ENCODE measurements at places on chromosomes 5 and 9. TPM values are rescaled to one million over a fixed set of nuclear protein-coding genes. Genes with fewer than 3 reads are reported as not detected.

GRCh38 chr9:35611230-35611797 lies 6.3 kb downstream of the TESK1 start:
- peak overlapping the region; percentile 74 for H3K4me3 ChIP-seq
- peaks cover 79% of the 10 kb centered on the region for H3K4me1 ChIP-seq
- no peaks in the 10 kb centered on the region for H3K27me3 ChIP-seq
- peak overlapping the region; percentile 61 for H3K27ac ChIP-seq
- DNase-seq, result peak; percentile 45

DNA sequence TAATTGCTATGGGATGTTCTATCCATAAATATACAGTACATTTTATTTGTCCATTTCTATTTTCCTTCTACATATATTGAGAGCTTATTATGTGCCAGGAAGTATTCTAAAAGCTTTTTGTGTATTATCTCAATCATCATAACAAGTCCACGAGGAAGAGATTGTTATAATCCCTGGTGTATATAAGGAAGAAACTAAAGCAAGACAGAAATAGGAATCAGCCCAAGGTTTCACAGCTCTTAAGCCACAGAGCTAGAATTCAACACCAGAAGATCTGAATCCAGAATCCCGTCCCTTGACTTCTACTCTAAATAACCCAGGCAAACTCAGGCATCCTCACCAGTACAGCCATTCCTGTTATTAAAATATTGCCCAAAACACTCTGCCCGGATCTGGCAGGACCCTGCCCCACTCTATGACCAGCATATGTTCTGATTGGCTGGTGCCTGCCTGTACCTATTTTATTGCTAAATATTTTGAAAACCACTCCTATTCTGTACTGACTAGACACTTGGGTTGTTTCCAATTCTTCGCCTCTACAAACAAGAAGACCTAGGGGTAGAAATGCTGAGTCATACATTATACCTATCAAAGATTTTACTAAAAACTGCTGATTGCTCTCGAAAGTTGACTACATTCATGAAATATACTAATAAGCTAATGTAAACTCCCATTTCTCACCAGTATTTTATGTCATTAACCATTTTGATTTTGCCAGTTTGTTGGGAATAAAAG lies 297.4 kb downstream of the ENC1 start:
- no peaks in the 10 kb centered on the region for H3K4me1 ChIP-seq
- no peaks in the 10 kb centered on the region for H3K36me3 ChIP-seq
- no peak overlapping the region for H3K4me3 ChIP-seq

UGT3A2 gene
- not detected for polyA plus RNA-seq

- H3K27me3 ChIP-seq, result peaks cover 45% of the 10 kb centered on the region
- peaks cover 11% of the 10 kb centered on the region for H3K4me1 ChIP-seq
- DNase-seq, result no peak
- H3K4me3 ChIP-seq, result no peak overlapping the region
- H3K27ac ChIP-seq, result no peak overlapping the region
These were observed 48.2 kb downstream of the TGFBI start for GRCh38 chr5:136076881-136077445.

DNA sequence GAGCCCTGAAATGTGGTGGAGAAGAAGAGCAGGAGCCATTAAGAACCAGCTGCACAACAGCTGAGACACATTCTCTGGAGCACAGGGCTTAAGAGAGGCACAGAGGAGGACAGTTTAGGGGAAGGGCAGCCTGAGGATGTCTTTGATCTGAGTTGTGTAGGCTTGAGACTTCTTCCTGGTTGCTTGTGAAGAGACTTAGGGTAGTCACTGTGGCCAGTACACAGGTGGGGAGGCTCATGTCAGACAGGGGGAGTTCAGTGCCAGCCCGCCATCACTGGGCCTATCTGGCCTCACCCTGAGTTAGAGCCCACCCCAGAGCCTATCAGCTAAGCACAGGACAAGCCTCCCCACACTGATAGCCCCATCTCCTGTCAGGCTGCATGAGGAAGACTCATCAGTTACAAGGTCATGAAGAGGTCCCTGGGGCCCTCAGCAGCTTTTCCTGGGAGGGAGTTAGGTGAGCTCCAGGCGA lies 19.8 kb downstream of the SLC22A4 start:
- DNase-seq, result no peak

- DNase-seq, result no peak
- no peaks in the 10 kb centered on the region for H3K4me1 ChIP-seq
- H3K4me3 ChIP-seq, result no peak overlapping the region
- no peaks in the 10 kb centered on the region for H3K27me3 ChIP-seq
- H3K27ac ChIP-seq, result no peak overlapping the region
These were observed 81.8 kb downstream of the NFIB start for GRCh38 chr9:14232111-14232510.

- no peaks in the 10 kb centered on the region for H3K36me3 ChIP-seq
- DNase-seq, result no peak
- no peak overlapping the region for H3K27ac ChIP-seq
- no peaks in the 10 kb centered on the region for H3K4me1 ChIP-seq
- H3K27me3 ChIP-seq, result peaks cover 9% of the 10 kb centered on the region
- no peak overlapping the region for H3K4me3 ChIP-seq
These were observed 123.2 kb downstream of the GRIA1 start for GRCh38 chr5:153613672-153614071.

GBGT1 gene
- 0.96 TPM for polyA plus RNA-seq

DNA sequence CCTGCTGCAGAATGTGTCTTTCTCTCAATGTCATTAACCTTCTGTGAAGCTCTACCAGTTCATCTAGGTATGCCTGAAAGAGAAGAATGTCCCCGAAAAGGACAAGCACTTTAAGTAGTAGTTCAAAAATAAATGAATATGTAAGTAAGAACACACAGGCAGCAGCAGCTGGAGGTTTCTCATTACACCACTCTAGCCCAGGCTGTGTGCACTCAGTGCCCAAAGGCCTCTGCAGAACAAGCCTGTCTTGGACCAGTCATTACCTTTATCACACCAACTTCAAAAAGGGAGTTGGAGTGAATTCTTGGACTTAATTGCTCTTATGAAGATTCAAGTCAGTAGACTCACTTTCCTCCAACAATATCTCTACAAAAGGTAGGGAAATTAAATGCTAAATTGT lies 268.8 kb downstream of the MLLT3 start:
- DNase-seq, result no peak
- no peaks in the 10 kb centered on the region for H3K27me3 ChIP-seq
- no peaks in the 10 kb centered on the region for H3K36me3 ChIP-seq
- no peak overlapping the region for H3K27ac ChIP-seq
- H3K4me1 ChIP-seq, result no peaks in the 10 kb centered on the region
- H3K4me3 ChIP-seq, result no peak overlapping the region

PCDHB3 gene
- not detected for polyA plus RNA-seq

MLANA gene
- not detected for polyA plus RNA-seq

DNA sequence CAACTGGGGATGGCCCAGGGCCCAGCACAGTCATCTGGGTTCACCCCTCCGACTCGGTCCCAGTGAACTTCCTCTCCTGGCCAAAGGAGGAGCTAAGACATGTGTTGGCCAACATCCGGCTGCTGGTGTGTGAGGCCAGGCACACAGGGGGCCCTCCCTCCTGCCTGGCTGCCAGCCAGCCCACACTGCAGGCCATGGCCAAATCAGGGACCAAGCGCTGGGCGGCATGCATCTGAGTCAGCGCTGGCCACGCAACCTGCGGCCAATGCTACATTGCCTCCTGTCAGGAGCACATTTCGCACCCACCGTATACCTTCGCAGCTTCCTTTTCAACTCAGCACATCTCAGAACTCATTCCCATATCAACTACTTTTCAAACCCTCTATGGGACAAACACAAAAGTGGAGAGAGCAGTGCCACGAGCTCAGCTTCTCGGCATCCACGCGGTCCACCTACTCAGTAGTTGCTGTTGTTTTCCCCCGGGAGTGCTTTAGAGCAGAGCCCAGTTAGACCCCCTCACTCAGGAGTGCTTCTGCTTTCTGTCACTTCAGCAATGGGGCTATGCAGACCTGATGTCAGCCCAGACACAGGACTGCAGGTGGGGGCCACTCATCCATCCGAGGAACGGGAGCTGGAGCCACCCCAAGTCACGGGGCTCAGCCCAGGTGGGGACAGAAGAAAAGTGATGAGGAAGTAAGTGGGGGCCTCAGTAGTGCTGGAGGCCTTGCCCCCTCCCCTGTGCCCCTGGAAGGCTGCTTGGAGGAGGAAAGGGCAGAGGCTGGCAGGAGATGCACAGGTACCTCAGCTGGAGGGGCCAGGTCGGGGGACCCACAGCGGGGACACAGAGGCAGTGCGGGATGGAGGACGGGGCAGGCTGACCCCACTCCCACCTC lies 13.9 kb downstream of the NINJ1 start:
- no peaks in the 10 kb centered on the region for H3K36me3 ChIP-seq
- peaks cover 23% of the 10 kb centered on the region for H3K4me1 ChIP-seq
- peak overlapping the region; percentile 88 for H3K4me3 ChIP-seq
- peak; percentile 66 for DNase-seq

- no peak overlapping the region for H3K4me3 ChIP-seq
- H3K27me3 ChIP-seq, result no peaks in the 10 kb centered on the region
- H3K36me3 ChIP-seq, result no peaks in the 10 kb centered on the region
- H3K27ac ChIP-seq, result no peak overlapping the region
- DNase-seq, result no peak
These were observed 20.7 kb downstream of the ITGA1 start for GRCh38 chr5:52808316-52808901.

GRCh38 chr9:101408374-101409078 lies 9.9 kb downstream of the ZNF189 start:
- peaks cover 3% of the 10 kb centered on the region for H3K4me1 ChIP-seq
- H3K27ac ChIP-seq, result no peak overlapping the region
- H3K4me3 ChIP-seq, result no peak overlapping the region
- DNase-seq, result no peak

- H3K27me3 ChIP-seq, result peaks cover 30% of the 10 kb centered on the region
- no peak overlapping the region for H3K27ac ChIP-seq
- no peak for DNase-seq
- H3K4me3 ChIP-seq, result no peak overlapping the region
These were observed 245.9 kb downstream of the FSTL4 start for GRCh38 chr5:133366438-133366837.

DNA sequence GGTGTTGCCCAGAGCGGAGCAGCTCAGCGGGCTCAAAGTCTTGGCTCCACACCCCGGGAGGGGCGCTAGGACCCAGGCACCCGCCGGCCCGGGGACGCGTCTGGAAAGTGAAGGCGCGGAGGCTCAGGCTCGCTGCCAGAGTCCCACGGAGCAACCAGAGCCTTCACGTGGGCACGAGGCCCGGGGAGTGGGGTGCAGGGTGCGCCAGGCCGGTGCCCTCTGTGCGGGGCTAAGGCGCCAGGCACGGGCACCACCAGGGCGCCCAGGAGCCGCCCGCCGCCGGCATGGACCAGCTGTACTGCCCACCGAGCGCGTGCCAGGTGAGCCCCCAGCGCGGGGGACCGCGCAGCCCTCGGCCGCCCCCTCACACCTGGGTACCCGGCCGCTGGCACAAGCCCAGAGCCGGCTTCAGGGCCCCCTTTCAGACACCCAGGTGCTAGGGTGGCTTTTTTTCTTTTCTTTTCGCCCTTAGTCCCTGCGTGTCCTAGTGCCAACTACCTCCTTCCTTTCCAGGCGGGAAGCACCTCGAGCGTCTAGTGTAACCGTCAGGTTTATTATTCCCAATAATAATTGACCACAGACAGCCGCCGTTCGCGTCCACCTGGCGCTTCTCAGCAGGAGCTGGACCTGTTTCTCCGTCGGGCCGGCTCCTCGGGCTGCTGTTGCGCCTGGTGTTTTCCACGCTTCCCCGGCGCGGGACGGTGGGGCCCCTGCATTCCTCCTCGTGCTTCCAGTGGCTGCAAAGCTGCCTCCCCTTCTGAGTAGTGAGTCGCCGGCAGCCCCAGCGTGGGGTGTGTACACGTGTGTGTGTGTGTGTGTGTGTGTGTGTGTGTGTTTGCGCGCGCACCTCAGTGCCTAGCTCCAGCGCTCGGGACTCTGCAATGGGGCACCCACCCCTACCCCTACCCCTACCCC lies 30.1 kb upstream of the PDE8B start:
- DNase-seq, result no peak
- no peaks in the 10 kb centered on the region for H3K4me1 ChIP-seq
- no peak overlapping the region for H3K4me3 ChIP-seq
- H3K27ac ChIP-seq, result no peak overlapping the region
- peaks cover 5% of the 10 kb centered on the region for H3K36me3 ChIP-seq

GRCh38 chr9:137791947-137792346 lies 85.6 kb upstream of the CACNA1B start:
- no peak for DNase-seq
- peaks cover 51% of the 10 kb centered on the region for H3K36me3 ChIP-seq
- no peak overlapping the region for H3K4me3 ChIP-seq
- H3K4me1 ChIP-seq, result peaks cover 4% of the 10 kb centered on the region
- H3K27ac ChIP-seq, result no peak overlapping the region
- H3K27me3 ChIP-seq, result no peaks in the 10 kb centered on the region

STK10 gene
- 73.3 TPM for polyA plus RNA-seq

DNA sequence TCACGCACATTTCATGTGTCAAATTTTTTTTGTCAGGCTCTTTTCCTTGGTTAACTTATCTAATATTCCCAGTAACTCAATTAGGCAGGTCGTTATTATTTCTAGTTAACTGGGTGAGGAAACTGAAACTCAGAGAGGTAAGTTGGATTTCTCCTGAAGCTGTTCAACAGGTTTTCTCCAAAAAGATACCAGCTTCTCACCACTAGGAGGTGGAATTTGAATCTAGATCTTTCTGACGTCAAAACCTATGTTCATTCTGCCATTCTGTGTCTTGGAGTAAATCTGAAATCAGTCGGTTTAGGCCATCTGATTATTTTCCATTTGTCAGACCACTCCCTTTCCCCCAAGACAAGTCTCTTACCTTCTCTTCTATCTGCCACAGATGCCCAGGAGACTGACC lies 572.9 kb downstream of the ACTL7B start:
- H3K27me3 ChIP-seq, result peaks cover 20% of the 10 kb centered on the region
- no peak overlapping the region for H3K27ac ChIP-seq
- H3K4me1 ChIP-seq, result no peaks in the 10 kb centered on the region
- no peaks in the 10 kb centered on the region for H3K36me3 ChIP-seq
- no peak for DNase-seq
- H3K4me3 ChIP-seq, result no peak overlapping the region

DNA sequence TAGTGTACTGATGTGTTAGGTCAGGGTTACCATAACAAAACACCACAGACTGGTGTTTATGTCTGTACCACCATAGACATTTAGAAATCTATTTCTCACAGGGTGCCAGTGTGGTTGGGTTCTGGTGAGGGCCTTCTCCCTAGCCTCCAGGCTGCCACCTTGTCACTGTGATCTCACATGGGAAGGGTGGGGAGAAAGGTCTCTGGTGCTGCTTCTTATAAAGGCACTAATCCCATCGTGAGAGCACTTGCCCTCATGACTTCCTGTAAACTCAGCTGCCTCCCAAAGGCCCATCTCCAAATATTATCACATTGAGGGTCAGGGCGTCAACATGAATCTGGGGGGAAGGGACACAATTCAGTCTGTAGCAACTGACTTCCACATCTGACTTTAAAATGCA lies 49.8 kb downstream of the PIK3R1 start:
- H3K4me3 ChIP-seq, result no peak overlapping the region
- H3K36me3 ChIP-seq, result no peaks in the 10 kb centered on the region
- H3K4me1 ChIP-seq, result peaks cover 64% of the 10 kb centered on the region

BAAT gene
- not detected for polyA plus RNA-seq

OTULIN gene
- polyA plus RNA-seq, result 18.2 TPM

GRCh38 chr5:139514486-139514856 lies 31.9 kb upstream of the STING1 start:
- no peak for DNase-seq
- H3K27me3 ChIP-seq, result no peaks in the 10 kb centered on the region
- no peaks in the 10 kb centered on the region for H3K36me3 ChIP-seq
- H3K4me1 ChIP-seq, result peaks cover 44% of the 10 kb centered on the region
- H3K27ac ChIP-seq, result no peak overlapping the region

GRCh38 chr5:73728493-73729273 lies 102.7 kb downstream of the ARHGEF28 start:
- H3K36me3 ChIP-seq, result no peaks in the 10 kb centered on the region
- H3K27ac ChIP-seq, result no peak overlapping the region
- H3K4me1 ChIP-seq, result no peaks in the 10 kb centered on the region

FAM151B gene
- polyA plus RNA-seq, result not detected

GRCh38 chr5:81788329-81788728 lies 37.4 kb upstream of the SSBP2 start:
- H3K4me1 ChIP-seq, result no peaks in the 10 kb centered on the region
- no peaks in the 10 kb centered on the region for H3K27me3 ChIP-seq
- H3K4me3 ChIP-seq, result no peak overlapping the region
- H3K27ac ChIP-seq, result no peak overlapping the region
- no peak for DNase-seq
